Hematopoietic multipotent progenitor cell treated with erythropoietin and hydrocortisone succinate and interleukin-3 and kit ligand, for 17 days (in vitro differentiated cells): ENCODE measurements at places on chromosomes 7 and 10.
A peak's percentile ranks its signal among the peaks of the same experiment; 100 is the strongest.

- peak; percentile 24 for DNase-seq
Observed at GRCh38 chr7:155665957-155666287, 21.5 kb downstream of the RBM33 start.

- no peak for DNase-seq
Observed at GRCh38 chr10:115931309-115931708, 341.7 kb downstream of the GFRA1 start.

GRCh38 chr7:2015251-2015871, 217.4 kb downstream of the MAD1L1 start:
- DNase-seq = no peak

DNA sequence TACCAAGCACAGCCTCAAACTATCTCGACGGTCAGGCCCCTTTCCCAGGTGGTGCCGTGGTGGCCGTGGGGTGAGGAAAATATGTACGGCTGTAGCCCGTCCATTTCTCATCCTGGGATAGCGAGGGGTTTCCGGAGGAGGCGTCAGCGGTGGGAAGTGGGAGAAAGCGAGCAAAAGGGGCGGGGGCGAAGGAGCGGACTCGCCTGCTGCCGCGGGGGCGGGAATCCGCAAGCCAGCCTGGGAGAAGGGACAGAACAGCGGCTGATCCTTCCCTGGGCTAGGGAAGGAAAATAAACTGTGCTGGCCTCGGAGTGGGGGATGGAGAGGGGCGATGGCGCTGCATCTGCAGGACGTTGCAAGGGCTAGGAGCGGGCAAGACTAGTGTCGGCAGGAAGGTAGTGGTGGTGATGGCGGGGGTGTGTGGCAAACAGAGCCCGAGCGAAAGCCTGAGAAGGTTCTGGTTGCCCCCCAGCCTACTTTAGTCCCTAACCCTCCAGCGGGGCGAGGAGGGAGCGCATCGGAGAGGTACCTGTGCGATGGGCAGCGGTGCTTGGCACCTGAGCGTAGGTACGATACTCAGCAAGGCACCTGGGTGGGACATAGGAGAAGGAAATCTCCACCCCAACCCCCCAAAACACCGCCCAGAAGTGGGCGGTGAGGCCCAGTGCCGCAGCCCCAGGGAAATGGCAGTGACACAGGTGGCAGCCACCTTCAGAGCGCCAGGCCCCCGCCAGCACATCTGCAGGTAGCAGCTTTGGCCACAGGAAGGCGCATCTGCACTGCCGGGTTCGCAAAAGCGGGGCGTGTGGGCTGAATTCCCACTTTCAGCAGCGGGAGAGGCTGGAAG, 49.9 kb upstream of the STEAP1B start:
- no peak for DNase-seq

DNA sequence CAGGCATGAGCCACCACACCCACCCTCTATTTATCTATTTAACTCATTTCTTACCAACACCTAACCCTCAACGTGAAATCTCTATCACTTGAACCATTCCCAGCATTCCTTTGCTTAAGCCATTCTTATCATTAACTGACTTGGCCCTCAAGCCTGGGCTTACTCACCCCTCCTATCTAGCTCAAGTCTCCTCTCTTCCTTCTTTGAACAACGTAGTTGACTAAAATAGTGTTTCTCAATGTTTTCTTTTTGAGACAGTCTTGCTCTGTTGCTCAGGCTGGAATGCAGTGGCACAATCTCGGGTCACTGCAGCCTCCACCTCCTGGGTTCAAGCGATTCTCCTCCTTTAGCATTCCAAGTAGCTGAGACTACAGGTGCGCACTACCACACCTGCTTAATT, 7.0 kb downstream of the ANXA7 start:
- DNase-seq = peak; percentile 29

DNA sequence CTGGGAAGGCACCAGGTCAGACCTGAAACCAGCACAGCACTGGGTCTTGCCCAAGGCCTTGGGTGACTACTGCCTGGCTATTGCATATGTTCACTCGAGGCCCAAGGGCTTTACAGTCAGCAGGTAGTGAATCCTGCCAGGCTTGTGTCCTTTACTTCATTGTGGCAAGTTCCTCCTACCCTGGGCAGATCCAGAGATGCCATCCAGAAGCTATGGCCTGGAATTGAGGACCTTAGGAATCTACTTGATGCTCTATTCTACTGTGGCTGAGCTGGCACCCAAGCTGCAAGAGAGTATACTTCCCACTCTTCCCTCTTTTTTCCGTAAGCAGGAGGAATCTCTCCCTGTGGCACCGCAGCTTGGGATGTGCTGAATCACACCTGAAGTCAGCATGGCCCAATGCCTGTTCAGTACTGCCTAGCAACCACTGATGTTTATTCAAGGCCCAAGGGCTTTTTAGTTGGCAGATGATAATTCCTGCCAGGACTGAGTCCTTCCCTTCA, 246.7 kb upstream of the CTBP2 start:
- no peak for DNase-seq

DNA sequence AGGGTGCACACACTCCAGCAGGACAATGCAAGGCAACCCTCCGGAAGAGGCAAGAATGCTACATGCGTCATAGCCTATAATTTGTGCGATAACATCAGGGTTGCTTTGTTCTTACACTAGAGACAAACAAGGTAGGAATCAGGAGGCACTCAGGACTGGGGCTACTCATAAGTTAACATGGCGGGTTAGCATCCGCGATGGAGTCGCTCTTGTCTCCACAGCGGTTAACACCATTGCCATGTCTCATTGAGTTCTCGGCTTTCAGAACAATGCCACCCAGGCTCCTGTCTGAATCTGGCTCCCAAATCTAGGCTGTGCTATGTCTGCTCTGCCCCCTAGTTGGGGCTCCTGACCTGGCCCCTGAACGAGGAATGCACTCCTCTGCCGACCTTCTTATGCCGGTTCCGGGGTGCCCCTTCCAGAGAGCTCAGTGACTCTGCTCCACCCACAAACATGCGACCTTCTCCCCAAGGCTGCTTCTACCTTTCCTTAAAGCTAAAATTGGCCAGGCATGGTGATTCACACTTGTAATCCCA, 24.9 kb upstream of the SLF2 start:
- DNase-seq = no peak

- no peak for DNase-seq
Observed at GRCh38 chr7:139773371-139773770, 4.4 kb downstream of the HIPK2 start.

GRCh38 chr7:1092806-1093501, 5.0 kb downstream of the GPER1 start:
- DNase-seq = no peak

DNA sequence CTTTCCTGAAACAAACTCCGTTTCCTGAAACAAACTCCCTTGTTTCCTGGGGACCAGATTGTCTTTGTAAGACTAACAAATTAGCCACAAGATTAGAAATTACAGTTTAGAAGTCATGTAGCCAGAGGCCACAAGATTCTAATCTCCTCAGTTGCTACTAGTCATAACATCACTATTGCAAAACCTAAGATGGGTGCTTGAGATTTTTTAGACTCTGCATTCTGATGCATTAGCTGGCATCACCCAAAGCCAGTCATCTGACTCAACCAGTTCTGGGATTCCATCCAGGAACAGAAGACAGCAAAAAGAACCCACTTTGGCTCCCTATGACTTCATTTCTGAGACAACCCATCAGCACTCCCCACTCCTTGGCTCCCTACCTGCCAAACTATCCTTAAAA, 367.9 kb upstream of the MBL2 start:
- DNase-seq = no peak

DNA sequence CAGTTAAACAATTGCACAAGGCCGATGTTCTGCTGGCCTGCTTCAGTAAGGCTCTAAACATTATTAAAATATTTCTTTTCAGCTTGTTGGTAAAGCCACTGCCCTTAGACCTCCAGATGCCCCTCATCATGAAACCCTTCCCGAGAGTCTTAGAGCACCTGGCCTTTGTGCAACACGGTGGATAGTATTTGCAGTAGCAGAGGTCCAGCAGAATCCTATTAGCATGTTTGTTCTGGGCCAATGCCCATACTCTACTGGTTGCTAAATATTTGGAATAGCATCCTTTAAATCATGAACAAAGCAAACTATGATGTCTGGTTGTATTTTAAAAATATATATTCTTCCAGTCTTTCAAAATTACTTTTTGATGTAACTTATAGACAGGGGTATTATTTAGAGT, 584.6 kb downstream of the CNTNAP2 start:
- no peak for DNase-seq

- DNase-seq = no peak
Observed at GRCh38 chr10:19014034-19014433, 34.6 kb upstream of the MALRD1 start.

DNA sequence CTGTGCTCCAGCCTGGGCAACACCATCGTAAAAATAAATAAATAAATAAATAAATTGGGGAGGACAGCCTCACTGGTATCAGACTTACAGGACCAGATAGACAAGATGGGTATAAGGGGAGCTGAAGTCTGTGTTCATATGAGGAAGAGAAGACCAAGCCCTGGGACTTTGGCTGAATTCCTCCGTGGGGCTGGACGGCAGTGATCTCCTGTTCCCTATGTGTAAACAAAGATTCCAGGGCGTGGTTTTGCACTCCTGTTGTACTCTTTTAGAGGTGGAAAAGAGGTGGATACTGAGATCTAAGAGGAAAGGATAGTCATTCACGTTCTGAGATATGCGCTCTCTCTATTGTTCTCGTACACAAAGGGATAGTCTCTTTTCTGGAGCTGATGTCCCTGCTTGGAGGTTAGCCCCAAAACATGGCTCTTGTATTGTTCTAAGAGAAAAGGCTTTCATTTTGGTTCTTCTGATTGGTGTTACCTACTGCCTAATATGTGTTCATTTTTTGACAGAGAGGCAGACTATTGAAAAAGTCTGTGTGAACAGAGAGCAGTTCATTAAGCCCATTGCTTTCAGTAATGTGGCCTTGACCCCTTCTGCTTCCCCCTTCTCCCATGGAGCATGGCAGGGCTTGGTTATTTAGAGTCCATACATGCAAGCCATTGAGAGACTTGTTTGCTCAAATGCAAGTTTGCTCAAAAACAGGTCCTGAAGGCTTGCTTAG, 12.3 kb downstream of the KCTD7 start:
- DNase-seq = no peak

DNA sequence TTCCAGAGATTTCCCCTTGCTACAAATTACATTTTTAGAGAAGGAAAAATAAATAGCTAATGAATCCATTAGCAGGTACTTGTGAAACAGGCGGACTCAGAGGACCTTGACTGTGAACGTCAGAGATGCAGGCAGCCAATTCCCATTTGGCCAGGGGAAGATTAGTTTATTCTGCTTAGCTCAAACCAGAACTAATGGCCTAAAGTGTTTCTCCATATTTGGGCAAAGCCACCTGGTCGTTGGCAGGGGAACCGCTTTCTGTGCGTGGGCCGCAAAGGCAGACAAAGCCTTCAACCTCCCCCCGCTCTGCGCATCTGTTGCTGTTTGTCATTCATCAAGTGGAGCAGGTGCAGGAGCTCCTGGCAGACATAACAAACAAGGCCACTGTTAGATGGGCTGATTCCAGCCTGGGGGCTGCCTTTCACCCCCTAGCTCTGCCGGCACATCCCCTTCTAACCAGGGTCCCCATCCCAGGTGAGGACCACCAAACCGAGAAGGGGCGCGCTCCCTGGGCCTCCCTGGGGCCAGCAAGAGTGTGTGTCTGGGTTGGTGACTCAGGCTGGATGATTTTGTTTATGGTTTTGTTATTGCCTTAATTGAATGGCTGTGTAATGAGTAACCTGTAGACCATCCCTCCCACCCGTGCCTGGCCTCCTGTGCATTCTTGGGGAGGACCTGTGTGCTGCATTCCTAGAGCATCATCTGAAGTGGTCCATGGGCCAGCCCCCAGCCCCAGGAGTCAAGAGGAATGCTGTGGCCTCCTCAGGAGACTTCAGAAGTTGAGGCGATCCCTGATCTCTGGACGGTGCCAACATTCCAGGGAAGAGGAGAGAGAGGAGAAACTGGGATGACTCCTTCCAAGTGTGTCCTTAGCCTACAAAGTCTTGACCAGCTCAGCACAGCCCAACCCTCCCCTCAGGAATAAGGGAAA, 14.5 kb upstream of the CPA1 start:
- no peak for DNase-seq

DNA sequence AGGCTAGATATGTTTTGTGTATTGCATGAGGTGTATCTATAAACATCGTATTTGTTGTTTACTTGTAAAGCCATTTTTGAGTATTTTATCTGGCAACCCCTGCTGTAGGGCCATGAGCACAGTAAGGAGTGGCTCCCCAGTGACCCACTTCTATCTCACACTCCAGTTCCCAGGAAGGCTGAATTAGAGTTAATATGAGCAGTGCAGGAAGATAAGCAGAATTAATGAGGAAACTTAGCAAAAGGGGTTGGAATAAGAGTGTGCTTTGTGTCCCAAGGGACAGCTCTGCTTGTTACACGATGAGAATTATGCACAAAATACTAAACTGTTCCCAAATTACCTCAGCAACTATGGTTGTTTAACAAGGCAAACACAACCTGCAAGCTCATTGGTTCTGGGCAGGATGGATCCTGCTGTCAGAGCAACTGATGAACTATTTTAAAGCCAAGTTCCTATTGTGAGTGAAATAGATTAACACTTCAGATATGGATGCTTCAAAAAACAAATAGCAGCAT, 1005.8 kb downstream of the NRG3 start:
- no peak for DNase-seq

DNA sequence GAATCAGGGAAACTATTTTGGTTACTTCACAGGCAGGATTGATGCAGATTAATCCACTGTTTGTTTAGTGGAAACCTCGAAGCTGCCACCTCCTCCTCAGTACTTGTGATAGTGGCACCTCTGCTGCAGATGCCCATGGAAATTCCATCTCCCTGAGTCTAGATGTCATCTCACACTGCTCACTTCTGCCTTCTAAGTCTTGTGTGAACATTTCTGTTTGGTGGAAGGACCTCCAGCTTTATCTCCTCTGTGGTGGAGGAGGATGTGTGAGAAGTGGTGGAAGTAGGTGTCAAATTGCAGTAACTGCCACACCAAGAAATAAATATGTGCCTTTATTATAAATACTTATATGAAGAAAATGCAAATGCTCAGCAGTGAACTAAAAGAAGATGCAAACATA, 25.8 kb upstream of the GPR141 start:
- no peak for DNase-seq

DNA sequence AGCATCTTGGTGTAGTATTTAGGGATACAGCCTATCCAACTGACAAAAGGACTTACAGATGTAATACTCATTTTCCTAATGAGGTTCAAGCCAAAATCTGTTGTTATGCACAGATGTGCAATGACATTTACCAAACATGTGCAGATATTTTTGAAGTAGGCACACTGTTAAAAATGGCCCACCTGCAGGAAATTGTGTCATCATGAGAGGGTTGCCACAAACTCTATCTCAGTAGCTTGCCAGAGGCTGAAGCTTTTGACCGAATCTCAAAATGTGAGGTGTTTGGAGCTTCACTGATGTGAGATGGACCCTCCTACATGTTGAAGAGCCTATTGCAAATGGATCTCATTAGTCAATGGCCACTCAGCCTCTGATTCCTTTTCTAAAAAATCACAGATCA, 89.7 kb upstream of the CSTF2T start:
- DNase-seq = no peak

GRCh38 chr7:149074116-149074885, 16.2 kb downstream of the ZNF786 start:
- no peak for DNase-seq

- no peak for DNase-seq
Observed at GRCh38 chr10:27995311-27995710, 3.6 kb downstream of the ODAD2 start.
